ENCODE measurements at places on chromosomes 12 and 14.

DNA sequence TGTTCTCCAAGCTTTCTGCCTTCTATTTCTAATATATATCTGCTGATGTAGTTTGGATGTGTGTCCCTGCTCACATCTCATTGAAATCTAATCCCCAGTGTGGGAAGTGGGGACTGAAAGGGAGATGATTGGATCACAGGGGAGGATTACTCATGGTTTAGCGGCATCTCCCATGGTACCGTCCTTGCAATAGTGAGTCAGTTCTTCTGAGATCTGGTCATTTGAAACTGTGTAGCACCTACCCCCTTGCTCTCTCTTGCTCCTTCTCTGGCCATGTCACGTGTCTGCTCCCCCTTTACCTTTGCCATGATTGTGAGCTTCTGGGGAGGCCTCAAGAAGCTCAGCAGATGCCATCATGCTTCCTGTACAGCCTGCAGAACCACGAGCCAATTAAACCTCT, 26.2 kb upstream of the ALX1 start:
- DNase-seq = no peak

DNA sequence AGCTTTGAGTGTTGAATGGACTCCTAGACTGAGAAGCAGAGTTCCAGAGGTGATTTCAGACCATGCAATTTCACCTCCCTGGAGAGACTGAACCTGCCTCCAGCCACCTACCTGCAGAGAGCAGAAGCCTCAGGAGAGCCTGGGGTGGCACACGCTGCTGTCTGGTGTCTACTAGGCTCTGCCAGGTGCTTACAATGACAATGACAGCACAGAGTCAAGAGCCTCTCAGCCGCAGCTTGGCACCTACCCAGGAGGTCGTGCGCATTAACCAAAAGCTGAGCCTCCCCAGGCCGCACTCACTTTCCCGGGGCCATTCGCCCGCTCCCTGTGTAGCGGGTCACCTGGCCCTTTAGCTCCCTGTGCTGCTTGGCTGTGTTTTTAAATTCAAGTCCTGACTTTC, 63.2 kb downstream of the TESC start:
- DNase-seq = no peak

GRCh38 chr14:93029911-93030508, 85.7 kb downstream of the ITPK1 start:
- DNase-seq = no peak

DNA sequence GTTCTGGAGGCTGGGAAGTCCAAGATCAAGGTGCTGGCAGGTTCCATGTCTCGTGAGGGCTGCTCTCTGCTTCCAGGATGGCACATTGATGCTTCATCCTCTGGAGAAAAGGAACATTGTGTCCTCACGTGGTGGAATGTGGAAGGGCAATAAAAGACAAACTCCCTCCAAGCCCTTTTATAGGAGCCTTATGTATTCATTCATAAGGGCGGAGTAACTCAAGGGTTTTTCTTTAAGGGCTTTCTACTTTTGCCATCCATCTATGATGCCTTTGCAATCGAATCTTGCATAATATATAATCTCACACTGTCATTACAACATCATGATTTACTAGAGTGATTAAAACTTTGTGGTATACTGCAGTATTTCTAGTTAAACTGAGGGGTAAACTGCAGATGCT, 132.7 kb upstream of the DDHD1 start:
- DNase-seq = no peak

Measured in fibroblast of the conjunctiva (primary cell).